ENCODE measurements at places on chromosomes 4 and X.

DNA sequence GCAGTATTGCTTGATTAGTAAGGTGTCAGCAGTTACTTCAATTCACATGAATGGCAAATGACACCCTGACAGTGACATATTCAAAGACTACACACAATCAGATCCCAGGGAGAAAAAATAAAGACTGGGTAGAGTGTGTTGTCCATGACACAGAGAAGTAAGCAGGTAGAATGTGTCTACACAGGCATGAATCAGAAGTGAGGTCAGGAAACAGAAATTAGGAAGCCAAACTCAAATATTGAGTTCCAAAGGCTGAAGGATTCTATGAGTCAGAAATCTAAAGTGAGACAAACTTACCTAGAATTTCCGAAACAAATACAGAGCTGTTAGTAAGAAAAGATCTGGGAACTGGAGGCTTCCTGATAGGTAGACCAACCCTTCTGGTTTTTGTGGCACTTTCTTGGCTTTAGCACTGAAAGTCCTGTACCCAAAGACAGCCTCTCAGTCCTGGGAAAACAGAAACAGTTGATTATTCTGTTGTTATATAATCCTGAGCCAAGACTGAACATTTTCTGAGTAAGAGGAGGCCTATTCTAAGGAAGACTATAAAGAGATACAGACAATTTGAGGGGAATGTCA, 24.3 kb upstream of the GLRA2 start:
- DNase-seq = no peak

GRCh38 chr4:81923140-81923539, 450.7 kb downstream of the HNRNPD start:
- DNase-seq = no peak

DNA sequence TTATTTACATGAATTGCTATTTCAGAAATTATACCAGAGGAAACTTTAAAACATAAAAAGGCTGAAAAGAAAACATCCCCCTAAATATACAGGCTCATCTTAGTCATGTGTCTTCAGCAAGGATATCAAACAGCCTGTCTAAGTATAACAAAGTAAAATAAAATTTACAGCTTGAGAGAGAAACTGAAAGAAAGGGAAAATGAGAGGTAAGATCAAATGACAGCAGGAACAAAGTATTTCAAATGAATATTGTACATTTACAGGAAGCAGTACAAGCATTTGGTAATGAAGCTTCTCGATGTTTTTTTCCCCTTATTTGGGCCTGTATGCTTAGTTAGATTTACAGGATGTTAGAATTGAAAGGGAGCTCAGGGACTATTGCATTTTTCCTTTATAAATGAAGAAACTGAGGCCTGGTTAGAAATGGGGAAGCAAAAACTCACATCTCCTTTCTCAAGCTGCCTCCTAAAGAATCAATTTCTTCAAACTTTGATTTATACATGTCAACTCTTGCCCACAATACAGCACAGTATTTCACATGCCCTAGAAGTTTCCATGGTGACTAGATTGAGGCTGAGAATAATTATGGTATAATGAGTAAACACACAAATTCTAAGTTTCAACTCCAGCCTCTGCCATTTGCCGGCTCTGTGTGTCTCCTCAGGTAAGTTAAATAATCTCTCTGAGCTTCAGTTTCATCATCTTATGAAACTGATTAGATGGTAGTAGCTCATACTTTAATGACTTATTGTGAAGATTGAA, 29.3 kb downstream of the DAPP1 start:
- DNase-seq = no peak

DNA sequence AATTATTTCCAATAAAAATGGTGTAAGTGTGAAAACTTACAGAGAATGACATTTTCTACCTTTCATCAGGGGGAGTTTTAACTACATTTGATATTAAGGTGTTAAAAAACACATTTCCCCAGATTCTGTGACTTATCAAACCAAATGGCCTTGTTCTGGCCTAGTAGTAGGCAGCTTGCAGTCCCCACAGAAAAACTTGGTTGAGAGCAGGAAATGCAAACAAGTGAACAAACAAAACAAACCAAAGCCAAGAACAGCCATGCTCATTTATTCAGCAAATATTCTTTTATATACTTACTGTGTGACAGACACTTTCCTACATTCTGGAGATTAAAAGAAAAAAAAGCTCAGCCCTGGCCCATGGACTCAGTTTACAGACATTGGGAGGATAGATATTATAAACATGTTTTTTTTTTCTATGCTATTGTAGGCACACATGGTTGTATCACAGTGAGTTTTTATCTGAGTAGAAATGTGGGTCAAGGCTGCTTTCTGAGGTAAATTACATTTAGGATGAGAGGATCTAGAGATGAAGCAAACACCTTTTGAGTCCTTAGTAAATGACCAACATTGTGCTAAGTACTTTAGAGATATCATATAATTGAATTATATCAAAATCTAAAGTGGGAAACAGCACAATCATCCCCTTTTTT, 449.2 kb upstream of the AADAT start:
- DNase-seq = no peak

DNA sequence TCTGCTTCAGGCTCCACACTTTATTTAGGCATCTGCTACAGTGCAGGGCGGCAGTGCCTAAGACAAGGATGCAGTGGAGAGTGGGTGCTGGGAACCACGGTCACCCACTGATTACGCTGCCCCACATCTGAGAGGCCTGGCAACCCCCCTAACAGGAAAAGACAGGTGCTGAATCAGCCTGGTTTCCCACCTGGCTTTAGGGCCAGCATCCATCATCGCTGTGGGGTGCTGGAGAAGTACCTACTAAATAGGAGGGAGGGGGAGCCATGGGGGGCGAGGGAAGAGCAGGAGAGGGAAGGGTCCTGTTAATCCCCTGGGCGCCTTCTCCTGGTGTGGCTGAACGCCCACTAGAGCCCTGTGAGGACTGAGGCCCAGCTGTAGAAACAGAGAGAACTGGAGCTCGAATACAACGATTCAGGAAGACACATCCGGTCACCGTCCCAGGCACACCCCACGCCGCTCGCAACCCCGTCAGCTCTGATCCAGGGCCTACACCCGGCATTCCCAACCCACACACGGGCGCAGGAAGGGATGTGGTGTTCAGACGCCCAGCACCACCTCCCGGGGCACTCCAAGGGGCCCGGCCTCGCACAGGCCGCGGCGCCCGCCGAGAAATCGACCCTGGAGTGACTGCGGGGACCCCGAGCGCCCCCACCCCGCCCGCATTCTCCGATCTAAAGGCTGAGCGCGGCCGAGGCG, 554 bp downstream of the DCTD start:
- DNase-seq = no peak

GRCh38 chr4:176587920-176588319, 204.8 kb downstream of the VEGFC start:
- DNase-seq = no peak

All from activated CD8-positive, alpha-beta memory T cell treated with anti-CD3 and anti-CD28 coated beads for 1 hour (primary cell).